ENCODE measurements at places on chromosomes 1 and 21.

DNA sequence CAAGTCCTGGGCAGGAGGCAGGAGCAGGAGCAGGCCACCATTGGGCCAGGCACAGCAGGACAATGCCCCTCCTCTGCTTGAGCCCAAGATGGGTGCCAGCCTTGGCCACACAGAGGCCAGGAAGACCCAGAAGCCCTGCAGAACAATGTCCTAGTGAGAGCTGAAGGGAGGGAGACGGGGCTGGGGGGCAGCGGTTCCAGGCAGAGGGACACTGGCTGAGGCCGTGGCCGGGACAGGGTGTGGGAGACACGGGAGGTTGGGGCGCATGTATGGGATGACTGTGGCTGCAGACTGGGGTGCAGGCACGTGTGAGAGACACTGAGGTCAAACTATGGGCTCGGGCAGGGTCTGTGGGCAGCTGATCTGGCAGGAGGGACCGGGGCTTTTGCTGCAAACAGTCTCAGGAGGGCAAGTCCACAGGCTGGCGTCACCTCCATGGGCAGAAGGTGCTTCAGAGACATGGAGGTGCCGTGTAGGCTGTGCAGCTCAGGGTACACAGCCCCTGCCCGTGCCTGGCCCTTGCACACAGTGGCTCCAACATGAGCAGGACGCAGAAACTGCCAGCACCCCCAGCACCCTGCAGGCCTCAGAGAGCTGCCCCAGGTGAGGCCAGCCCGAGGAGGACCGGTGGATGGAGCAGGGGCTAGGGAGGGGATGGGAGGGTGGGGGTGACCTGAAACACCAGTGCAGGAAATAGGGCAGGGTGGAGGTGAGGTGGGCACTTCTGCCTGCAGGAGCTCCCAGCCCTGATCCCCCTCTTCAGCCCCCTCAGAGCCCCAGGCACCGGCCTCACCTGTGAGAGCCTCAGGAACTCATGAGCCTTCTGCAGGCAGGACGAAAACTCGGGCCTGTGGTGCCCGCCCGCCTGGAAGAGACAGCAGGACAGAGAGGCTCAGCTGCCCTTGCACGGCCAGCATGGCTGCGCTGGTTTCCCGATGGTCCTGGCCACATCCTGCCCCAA is 19.5 kb downstream of the LSS start:
- no peak for DNase-seq

DNA sequence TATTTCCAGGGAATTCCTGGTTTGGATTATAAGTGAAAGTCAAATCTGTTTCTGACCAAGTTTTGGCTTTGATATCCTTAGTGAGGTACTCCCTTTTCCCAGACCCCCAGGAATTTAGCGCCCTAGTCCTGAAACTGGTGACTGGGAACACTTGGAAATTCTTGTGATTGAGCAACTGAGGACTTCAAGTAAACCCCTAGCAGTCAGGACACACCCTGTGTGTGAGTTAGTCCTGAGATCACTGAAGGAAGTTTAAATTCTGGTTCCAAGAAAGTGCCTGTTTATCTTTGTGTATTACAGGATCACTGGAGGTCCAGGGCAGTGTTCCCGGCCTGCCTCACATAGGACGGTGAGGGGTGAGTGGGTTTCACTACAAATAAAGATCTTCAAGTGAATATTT is 95.1 kb upstream of the F3 start:
- no peak for DNase-seq

GRCh38 chr1:117793413-117793812 is 136.0 kb downstream of the GDAP2 start:
- DNase-seq = no peak

GRCh38 chr1:78688697-78689096 is 39.1 kb downstream of the IFI44 start:
- no peak for DNase-seq

GRCh38 chr1:87327376-87328271 is 1.1 kb upstream of the LMO4 start:
- DNase-seq = no peak

DNA sequence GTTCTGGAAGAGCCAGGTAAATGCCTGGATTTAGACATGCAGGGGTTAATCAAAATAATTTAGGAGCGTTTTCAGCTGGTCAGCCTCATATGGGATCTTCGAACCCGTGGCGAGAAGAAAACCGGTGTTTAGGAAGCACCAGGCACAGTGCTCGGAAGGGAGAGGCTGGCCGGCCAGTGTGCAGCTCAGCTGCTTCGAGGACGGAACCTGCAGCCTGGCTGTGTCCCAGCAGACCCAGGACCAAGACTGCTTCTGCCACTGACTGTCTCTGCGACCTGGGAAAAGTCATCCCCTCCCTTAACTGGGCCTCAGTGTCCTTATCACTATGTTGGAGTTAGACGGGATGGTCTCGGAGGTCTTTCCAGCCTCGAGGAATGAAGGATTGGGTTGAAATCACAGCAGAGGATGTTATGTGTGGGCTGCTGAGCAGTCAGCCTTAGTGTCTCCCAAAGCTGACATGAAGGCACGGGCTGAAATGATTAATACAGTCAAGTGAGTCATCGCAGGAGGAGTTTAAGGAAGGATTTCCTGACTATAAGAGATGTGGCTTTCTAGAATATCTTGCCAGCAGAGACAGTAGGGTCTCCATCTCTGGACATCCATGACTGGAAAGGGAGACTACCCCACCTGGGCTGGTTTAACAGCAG is 20.8 kb downstream of the PPFIA4 start:
- no peak for DNase-seq

DNA sequence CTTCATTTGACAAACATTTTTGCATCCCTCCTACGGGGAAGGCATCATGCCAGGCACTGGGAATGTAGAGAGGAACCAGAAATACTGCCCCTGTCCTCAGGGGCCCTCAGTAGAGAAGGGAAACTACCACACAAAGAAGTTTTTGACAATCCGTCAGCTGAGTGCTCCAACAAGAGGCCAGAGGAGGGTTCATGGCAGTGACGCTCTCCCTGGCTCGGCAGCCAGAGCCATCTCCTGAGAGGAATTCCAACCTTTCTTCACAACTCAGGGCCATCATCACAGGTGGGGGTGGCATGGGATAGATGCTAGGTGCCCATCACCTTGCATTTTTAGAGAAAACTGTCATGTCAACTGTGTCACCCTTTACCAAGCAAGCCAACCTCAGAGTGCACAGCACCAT is 154.1 kb downstream of the HIVEP3 start:
- no peak for DNase-seq

Data from activated CD8-positive, alpha-beta memory T cell treated with anti-CD3 and anti-CD28 coated beads for 1 hour (primary cell).